ENCODE measurements at places on chromosomes 16 and 17.
A peak's percentile ranks its signal among the peaks of the same experiment; 100 is the strongest.

- DNase-seq = no peak
These were observed 60.2 kb downstream of the KNOP1 start for GRCh38 chr16:19657831-19658230.

DNA sequence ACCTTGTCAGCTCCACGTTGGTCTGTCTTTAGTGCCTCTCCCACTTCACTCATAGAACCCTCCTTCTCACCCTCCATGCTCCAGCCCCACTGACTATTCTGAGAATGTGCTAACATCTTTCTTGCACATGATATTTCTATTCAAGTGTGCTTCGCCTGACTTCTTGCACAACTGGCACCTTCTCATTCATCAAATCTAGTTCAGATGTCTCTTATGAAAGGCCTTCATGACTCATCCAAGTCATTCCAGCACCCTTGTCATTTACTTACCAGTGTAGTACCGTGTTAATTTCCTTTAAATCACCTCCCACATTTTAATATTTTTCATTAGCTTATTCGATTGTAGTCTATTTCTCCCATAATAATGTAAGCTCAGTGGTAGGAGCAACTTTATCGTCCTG lies 197.8 kb upstream of the PIRT start:
- DNase-seq = no peak

DNA sequence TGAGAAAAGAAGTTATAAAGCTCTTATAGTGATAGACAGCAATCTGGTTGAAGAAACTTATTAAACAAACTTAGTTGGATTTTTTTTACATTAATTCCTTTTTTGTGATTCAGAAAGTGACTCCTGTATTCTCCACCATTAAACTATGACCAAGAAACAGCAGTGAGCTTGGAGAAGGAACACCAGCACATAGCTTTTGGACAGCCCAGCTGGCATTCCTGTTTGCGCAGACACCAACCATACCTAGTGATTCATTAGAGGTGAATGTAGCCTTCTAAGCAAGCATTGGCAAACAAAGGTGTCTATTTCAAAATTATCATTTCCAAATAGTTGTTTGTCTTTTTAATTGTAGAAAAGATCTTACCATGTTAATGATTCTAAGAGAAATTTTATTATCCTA lies 94.4 kb downstream of the STXBP4 start:
- DNase-seq = no peak

GRCh38 chr17:5841862-5842261 lies 228.3 kb upstream of the WSCD1 start:
- DNase-seq = no peak

DNA sequence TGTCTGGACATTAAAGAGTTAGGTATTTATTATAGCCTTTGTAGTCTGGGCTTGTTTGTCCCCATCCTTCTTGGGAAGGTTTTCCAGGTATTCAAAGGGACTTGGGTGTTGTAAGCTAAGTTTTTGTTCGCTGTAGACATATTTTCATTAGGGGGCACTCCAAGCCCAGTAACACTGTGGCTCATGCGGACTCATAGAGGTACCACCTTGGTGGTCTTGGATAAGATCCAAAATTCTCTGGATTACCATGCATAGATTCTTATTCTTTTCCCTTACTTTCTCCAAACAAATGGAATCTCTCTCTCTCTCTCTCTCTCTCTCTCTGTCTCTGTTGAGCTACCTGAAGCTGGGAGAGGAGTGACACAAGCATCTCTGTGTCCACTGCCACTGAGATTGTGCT lies 48.9 kb downstream of the ERCC4 start:
- DNase-seq = no peak

DNA sequence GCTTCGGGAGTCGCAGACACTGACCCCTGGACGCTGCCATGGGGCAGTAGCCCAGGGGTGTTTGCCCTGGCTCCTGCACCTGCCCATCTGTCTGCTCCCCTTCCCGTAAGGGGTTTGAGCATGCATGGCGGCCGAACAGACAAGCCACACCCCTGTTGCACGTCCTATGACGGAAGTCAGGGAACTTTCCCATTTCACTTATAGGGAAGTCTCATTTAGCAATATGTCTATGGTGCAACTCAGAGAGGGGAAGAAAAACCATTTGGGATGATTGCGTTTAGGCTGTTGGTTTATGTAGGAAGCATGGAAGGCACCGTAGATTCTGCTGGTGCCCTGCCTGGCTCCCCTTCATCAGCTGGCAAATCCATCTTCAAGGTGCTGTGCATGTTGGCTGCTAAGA lies 112.5 kb downstream of the HAPSTR1 start:
- no peak for DNase-seq

- no peak for DNase-seq
These were observed 1.8 kb upstream of the OR1E1 start for GRCh38 chr17:3400055-3400454.

- no peak for DNase-seq
These were observed 395.2 kb downstream of the WWOX start for GRCh38 chr16:78494674-78495073.

- DNase-seq = no peak
These were observed 706 bp downstream of the HLF start for GRCh38 chr17:55265311-55266021.

- no peak for DNase-seq
These were observed 10.6 kb upstream of the GFOD2 start for GRCh38 chr16:67729636-67730248.

DNA sequence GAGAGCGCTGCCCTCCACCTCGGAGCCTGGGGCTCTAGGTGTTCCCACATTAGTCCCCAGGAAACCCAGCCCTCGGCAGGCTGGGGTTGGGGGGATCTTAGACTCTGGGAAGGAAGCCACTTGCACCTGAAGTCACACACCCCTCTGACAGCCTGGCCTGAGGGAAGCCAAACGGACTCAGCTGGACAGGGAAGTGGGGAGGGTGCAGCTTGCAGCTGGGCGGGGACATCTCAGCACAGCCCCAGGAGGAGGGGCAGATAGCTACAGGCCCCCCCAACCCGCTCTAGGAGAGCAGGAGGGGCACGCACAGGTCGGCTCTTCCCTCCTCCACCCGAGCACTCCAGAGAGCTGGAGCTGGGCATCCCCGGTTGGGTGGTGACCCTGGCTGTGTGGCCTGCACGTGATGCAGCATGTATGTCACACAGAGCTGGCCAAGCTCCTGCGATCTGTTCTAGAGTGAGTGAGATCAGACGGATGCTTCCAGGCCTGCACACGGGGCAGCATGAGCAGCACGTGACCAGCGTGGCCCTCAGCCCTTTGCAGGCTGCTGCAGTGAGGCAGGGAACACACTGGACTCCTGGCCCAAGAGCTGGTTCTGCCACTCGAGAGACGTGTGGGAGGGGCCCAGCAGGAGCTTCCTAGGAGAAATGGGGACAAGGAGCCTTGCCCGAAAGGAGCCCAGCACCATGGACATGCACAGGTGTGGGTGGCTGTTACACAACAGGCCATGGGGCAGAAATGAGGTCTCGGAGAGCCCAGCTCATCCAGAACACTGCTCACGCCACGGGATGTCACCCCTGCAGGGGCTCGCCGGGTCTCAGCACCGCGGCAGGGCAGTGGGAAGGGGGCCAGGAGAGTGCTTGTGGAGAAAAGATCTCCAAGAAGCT lies 15.4 kb downstream of the KIFC3 start:
- DNase-seq = no peak

GRCh38 chr17:28728364-28729200 lies at the start of gene NEK8:
TSS of gene NEK8 (plus strand) at chr17:28728788. CDS start at chr17:28728814, 26 bp downstream.
- peak; percentile 97 for DNase-seq

- peak; percentile 64 for DNase-seq
These were observed 17.6 kb downstream of the MAPK8IP3 start for GRCh38 chr16:1723450-1724147.

DNA sequence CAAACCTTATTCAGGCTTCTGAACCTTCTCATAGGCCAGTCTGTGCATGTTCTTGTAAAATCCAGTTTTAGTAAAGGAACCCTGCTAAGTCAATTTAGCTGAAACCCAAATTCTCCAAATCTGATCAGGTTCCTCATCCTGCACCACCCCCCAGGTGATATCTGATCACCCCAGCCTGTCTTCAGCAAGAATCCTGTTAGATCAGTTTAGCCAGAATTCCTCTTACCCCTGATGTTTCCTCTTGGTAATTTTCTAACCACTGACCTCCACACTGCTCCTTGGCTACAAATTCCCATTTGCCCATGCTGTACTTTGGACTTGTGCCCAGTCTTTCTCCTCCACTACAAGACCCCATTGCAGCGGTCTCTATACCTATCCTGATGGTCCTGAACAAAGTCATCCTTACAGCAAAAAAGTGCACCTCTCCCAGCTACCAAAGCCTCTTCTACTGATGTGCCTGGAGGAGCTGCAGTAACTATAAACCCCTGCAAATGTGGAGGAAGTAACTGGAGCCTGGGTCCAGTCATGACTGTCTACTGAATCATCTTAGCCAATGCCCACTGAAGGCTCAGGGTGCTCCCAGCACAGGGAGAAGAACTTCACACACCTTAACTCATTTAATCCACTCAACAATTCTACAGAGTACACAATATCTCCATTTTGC lies 23.8 kb downstream of the TEX14 start:
- no peak for DNase-seq

DNA sequence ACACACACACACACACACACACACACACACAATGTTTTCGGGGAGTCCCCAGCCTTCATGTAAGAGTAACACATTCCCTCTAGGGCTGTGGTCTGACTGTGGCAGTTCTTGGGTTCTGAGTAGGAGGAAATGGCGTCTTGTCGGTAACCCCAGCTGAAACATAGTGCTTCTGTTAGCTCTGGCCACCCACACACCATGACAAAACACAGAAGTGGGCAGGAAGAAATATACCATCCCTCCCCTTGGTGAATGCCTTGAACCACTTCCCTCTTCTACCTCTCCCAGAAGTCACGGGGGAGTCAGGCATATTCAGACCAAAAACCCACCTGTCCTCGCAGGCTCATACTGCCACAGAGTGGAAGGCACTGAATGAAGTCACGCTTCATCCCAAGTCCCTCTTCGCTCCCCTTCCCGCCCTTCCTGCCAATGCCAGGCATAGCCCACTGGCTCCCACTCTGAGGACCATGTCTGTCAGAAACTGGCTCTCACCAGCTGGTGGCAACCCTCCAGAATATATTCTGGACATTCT lies 11.5 kb downstream of the SLC35B1 start:
- no peak for DNase-seq

- DNase-seq = no peak
These were observed 53.7 kb upstream of the C17orf78 start for GRCh38 chr17:37322106-37322505.

- DNase-seq = no peak
These were observed 5.2 kb upstream of the CMTM2 start for GRCh38 chr16:66574081-66574480.

DNA sequence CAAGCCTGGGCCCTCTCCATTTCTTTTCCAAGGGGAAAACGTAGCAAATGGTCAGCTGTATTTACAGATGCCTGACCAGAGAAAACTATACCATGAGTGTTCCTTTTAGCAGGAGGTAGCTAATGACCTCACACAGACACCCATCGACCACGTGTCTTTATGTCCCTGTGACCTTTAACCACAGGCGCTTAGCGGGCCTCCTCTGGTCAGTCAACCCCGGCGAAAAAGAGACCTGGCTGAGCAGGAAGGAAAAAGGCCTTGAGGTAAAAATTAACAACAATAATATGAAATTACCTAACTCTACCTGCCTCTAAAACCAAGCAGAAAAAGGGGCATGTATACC lies 9.1 kb downstream of the NUDT16L1 start:
- DNase-seq = no peak

- no peak for DNase-seq
These were observed 3.0 kb downstream of the KRT27 start for GRCh38 chr17:40779181-40779909.

GRCh38 chr17:63948521-63948920 lies 16.4 kb upstream of the CD79B start:
- DNase-seq = no peak

DNA sequence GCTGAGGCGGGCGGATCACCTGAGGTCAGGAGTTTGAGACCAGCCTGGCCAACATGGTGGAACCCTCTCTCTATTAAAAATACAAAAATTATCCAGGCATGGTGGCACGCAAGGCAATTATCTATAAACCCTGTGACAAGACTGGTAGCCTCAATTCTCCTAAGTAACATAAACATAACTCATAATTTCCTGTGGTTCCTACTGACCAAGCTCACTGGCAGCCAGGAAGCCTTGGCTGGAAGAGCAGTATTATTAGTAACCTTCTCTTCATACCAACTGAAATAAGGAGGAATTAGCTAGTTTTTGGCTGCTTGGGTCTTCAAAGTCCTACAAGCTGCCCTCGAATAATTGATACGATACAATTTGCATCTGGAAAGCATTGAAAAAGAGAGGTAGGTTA lies 31.6 kb upstream of the LRRC37A3 start:
- no peak for DNase-seq

DNA sequence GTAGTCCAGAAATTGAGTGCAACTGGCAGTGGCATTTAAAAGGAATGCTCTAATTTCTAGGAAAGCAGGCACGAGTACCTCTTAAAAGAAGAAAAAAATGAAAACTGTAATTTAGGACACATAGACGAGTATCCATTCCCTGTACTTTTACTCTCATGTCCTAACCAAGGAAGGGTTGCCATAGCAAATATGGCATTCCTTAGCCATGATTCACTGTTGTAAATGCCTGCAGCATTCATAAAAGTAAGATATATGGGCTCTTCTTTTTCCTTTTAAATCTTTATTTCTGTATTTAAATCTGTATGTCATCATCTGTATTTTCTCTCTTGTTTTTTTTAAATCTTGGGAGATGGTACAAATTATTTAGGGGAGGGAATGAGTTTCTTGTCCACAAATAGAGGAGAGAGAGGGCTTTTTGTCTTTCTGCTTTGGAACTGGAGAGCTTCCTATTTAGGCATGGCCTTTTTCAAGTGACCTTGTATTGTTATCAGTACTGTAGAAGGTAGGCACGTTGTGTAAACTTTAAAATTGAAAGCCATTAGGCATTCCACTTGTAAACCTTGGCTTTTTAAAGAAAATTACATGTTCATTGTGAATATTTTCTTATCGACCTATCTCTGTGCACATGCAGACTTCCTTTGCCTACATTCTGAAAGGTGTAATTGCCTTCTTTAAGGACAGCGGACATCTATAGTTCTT lies 50.0 kb downstream of the TENT4B start:
- DNase-seq = peak; percentile 65

DNA sequence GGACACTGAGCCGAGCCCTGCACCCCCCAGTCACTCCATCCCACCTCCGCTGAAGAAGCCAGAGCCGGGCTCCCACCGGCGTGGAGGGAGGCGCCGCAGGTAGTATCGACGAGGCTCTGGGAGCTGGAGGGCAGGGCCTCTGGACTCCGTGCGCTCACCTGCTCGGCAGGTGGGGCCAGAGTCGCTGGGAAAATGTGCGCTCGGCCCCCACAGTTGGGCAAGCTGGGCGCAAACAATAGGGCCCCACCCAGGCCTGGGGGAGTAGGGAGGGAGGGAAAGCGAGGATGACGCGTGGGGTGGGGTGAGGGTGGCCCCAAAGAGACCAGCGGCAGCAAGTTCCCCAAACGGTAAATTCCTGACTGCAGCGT lies 668 bp downstream of the JUP start:
- no peak for DNase-seq

Data from SK-MEL-5 (cell line).